ENCODE measurements at places on chromosomes 13 and 19. TPM values are rescaled to one million over a fixed set of nuclear protein-coding genes. Genes with fewer than 3 reads are reported as not detected.

DNA sequence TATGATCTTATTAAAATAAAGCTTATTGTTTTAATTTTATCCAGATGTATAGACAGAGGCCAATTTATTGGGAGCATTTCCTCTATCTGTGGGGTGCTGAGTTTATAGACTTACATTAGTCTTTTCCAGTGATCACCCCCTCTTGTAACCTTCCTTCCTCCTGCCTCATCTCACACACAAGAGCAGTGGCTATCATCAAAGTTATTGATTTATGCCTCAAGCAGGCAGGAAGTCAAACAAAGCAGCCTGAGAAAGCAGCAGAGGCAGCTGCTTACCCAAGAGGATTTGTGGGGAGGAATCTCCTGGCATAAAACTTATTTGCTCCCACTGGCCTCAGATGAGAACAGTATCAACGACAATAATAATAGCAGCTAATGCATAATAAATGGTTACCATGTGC lies 26.3 kb upstream of the DCLK1 start:
- H3K36me3 ChIP-seq: no peaks in the 10 kb centered on the region
- no peak for DNase-seq
- H3K4me3 ChIP-seq: no peak overlapping the region
- peaks cover 9% of the 10 kb centered on the region for H3K27me3 ChIP-seq

- H3K36me3 ChIP-seq: peaks cover 3% of the 10 kb centered on the region
- H3K27ac ChIP-seq: no peak overlapping the region
- H3K27me3 ChIP-seq: no peaks in the 10 kb centered on the region
Observed at GRCh38 chr19:19443283-19443682, 37.8 kb downstream of the GATAD2A start.

DNA sequence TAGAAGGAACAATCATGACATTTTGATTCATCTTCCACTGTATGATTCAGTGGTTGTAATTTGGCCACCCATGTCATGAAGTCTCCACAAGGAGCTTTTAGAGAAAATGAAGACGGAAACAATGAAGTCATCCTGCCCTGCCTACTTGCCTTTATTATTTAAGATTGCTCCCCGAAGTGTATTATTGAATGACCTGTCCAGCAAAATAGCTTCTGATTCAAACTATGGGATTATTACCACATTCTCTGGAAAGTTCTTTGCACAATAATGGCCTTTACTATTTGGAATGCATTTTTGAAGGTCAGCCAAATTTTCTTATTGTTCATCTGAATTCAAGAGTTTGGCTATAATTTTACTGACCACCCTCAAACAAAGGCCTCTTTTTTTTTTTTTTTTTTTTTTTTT lies 77.8 kb upstream of the RFC3 start:
- no peak overlapping the region for H3K27ac ChIP-seq
- no peaks in the 10 kb centered on the region for H3K4me1 ChIP-seq
- no peaks in the 10 kb centered on the region for H3K36me3 ChIP-seq
- no peaks in the 10 kb centered on the region for H3K27me3 ChIP-seq
- DNase-seq: no peak
- no peak overlapping the region for H3K4me3 ChIP-seq

DNA sequence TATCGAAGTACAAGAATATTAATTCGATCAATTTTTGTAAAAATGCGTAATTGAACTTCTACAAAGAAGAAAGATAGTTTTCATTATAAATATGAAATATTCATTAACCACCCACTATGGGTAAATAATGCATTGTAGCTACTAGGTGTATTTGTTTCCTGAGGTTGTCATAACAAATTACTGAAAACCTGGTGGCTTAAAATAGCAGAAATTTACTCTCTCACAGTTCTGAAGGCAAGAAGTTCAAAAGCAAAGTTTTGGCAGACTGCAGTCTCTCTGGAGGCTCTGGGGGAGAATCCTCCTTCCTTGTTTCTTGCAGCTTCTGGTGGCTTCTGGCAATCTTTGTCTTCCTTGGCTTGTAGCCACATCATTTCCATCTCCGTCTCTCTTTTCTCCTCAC lies 99.2 kb upstream of the MIR17HG start:
- H3K4me3 ChIP-seq: no peak overlapping the region
- DNase-seq: no peak
- H3K27ac ChIP-seq: no peak overlapping the region
- H3K27me3 ChIP-seq: no peaks in the 10 kb centered on the region

- H3K4me3 ChIP-seq: no peak overlapping the region
- no peaks in the 10 kb centered on the region for H3K36me3 ChIP-seq
- H3K27me3 ChIP-seq: no peaks in the 10 kb centered on the region
- H3K4me1 ChIP-seq: peaks cover 13% of the 10 kb centered on the region
- no peak for DNase-seq
Observed at GRCh38 chr19:7845390-7846154, 15.6 kb downstream of the EVI5L start.

DNA sequence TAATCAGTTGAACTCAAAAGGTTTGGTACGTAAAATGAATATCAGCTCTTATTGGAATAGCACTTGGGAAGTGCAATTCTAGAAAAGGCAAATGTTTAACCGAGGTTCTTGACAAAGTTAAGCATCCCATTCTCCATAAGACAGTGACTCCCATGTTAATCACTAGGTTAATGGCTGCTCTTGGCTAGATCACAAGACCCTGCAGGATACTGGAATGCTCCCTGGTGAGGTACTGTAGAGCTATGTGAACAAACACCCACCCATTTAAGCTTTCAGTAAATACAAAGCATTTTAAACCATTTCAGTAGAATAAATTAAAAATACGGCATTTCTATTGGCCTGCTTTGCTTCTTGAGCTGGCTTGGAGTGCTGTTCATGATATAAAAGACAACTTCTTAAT lies 56.5 kb downstream of the TDRD3 start:
- no peak for DNase-seq
- H3K27me3 ChIP-seq: no peaks in the 10 kb centered on the region
- no peaks in the 10 kb centered on the region for H3K4me1 ChIP-seq
- no peak overlapping the region for H3K27ac ChIP-seq

DNA sequence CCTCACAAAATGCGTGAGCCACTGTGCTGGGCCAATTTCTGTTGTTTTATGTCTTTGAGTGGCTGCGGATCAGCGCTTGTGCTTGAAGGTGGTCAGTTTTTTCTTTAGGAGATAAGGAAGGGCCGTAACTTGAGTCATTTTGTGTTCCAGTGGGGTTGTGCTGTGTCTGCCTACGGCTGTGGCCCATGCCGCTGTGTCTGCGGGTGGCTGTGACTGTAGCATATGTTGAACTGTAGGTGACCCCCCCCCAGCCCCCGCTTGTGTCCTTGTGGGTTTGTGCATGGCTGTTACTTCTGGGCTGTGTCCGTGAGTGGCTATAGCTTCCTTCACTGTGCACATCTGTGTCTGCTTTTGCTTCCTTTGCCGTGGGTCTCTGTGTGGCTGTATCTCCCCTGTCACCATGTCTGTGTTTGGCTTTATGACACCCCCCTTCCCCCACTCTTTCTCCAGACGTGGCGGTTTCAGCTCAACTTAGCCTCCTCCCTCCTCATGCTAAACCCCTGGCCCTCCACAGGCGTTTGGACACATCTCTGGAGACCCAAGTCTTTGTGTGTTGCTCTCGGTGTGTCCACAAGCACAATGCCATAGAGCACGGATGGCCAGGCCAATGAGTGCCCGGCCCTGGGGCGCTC lies 675 bp downstream of the PPP1R14A start:
- H3K27me3 ChIP-seq: no peaks in the 10 kb centered on the region
- H3K4me1 ChIP-seq: peaks cover 54% of the 10 kb centered on the region
- peak overlapping the region; percentile 70 for H3K27ac ChIP-seq
- peak; percentile 59 for DNase-seq

- H3K27me3 ChIP-seq: no peaks in the 10 kb centered on the region
- peaks cover 6% of the 10 kb centered on the region for H3K36me3 ChIP-seq
- H3K4me3 ChIP-seq: no peak overlapping the region
Observed at GRCh38 chr13:45269204-45269603, 68.4 kb upstream of the KCTD4 start.

- no peaks in the 10 kb centered on the region for H3K27me3 ChIP-seq
- H3K4me1 ChIP-seq: no peaks in the 10 kb centered on the region
- H3K36me3 ChIP-seq: no peaks in the 10 kb centered on the region
- H3K4me3 ChIP-seq: no peak overlapping the region
Observed at GRCh38 chr13:78060966-78061365, 142.3 kb upstream of the EDNRB start.

GRCh38 chr19:289651-290371 lies 1.4 kb downstream of the PLPP2 start:
- no peaks in the 10 kb centered on the region for H3K36me3 ChIP-seq
- H3K27ac ChIP-seq: no peak overlapping the region
- H3K4me1 ChIP-seq: no peaks in the 10 kb centered on the region
- DNase-seq: no peak
- H3K27me3 ChIP-seq: peaks cover 42% of the 10 kb centered on the region
- no peak overlapping the region for H3K4me3 ChIP-seq

DNA sequence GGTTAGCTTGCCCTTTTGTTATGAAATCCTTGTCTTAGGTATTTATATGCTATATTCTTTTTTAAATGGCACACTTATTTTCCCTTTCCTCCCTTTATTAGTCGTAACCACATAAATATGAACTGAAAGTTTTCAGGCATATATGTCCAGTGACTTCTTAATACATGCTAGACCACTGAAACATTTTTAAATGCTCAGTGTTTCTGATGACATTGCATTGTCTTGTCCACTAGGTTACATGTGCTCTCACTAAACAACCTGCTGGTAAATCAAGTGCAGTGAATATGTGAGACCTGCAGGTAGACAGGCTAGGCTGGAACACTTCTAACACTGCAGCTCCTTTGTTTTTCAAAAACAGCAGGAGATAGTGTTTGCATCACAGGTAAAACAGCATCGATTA lies 332.6 kb upstream of the DACH1 start:
- H3K27me3 ChIP-seq: no peaks in the 10 kb centered on the region
- no peaks in the 10 kb centered on the region for H3K4me1 ChIP-seq
- no peak for DNase-seq
- H3K4me3 ChIP-seq: no peak overlapping the region
- no peaks in the 10 kb centered on the region for H3K36me3 ChIP-seq
- H3K27ac ChIP-seq: no peak overlapping the region

DNA sequence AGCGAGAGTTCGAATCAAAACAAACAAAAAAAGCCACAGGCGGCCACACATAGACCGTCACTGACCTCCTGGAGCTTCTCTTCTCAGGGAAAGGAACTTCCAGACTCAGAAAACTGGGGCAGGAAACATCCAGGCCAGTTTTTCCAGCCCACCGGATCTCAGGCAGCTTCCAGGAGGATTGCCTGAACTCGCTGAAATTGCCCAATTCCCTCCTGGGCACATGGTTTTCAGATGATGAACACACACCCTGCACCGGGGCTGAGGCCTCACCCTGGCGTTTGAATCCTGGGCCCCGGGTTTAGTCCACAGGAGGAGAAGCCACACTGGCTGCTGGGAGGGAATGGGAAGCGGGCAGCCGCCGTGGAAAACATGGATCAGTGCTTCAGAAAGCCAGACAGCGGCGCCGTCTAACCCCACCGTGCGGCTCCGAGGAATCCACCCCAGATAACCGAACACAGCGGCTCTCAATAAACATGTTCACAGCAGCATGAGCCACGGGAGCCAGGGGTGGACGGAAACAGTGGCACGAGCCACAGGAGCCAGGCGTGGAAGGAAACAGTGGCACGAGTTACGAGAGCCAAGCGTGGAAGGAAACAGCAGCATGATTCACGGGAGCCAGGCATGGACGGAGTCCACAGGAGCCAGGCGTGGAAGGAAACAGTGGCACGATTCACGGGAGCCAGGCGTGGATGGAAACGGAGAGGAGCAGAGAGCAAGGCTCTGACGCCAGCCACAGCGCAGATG lies 18.2 kb upstream of the PTBP1 start:
- peak; percentile 64 for DNase-seq
- no peak overlapping the region for H3K4me3 ChIP-seq
- H3K27me3 ChIP-seq: no peaks in the 10 kb centered on the region
- H3K36me3 ChIP-seq: no peaks in the 10 kb centered on the region

DNA sequence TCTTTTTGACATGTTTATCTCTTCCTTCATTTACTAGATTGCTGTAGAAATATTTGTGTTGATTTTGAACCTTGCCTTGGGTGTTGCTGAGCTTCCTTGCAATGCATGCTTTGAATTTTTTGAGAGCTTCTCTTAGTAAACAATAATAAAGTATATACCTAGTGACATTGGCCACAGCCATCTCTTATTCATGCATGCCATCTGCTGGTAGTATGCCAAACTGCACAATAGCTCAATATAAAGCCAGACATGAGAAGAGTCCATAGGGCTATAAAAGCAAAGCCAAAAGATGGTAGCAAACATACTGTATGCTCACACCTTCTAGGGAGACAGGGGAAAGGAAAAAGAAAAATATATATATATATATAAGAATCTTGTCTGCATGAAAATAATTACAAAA lies 18.9 kb upstream of the ZSCAN5A start:
- no peak for DNase-seq
- H3K36me3 ChIP-seq: no peaks in the 10 kb centered on the region
- no peak overlapping the region for H3K4me3 ChIP-seq
- H3K27me3 ChIP-seq: no peaks in the 10 kb centered on the region

GRCh38 chr13:95697052-95697680 lies 20.2 kb downstream of the DNAJC3 start:
- DNase-seq: no peak
- no peaks in the 10 kb centered on the region for H3K4me1 ChIP-seq
- no peaks in the 10 kb centered on the region for H3K36me3 ChIP-seq
- no peak overlapping the region for H3K4me3 ChIP-seq
- no peak overlapping the region for H3K27ac ChIP-seq

GRCh38 chr13:38385153-38385891 lies 35.7 kb downstream of the UFM1 start:
- no peaks in the 10 kb centered on the region for H3K27me3 ChIP-seq
- no peaks in the 10 kb centered on the region for H3K36me3 ChIP-seq
- H3K4me3 ChIP-seq: no peak overlapping the region
- no peaks in the 10 kb centered on the region for H3K4me1 ChIP-seq

- peaks cover 16% of the 10 kb centered on the region for H3K4me1 ChIP-seq
- peaks cover 7% of the 10 kb centered on the region for H3K36me3 ChIP-seq
- no peak for DNase-seq
- peaks cover 22% of the 10 kb centered on the region for H3K27me3 ChIP-seq
Observed at GRCh38 chr13:50123002-50123401, 107.8 kb downstream of the KCNRG start.

- no peak overlapping the region for H3K27ac ChIP-seq
- H3K36me3 ChIP-seq: no peaks in the 10 kb centered on the region
- no peak overlapping the region for H3K4me3 ChIP-seq
- H3K27me3 ChIP-seq: no peaks in the 10 kb centered on the region
- H3K4me1 ChIP-seq: no peaks in the 10 kb centered on the region
Observed at GRCh38 chr13:47114030-47114429, 217.2 kb upstream of the HTR2A start.

ZNF227 gene
- 17.3 TPM for polyA plus RNA-seq

PSG6 gene
- not detected for polyA plus RNA-seq

ESD gene
- 199 TPM for polyA plus RNA-seq

PRKCG gene
- 0.67 TPM for polyA plus RNA-seq

MBD3L2 gene
- 0.33 TPM for polyA plus RNA-seq

P2RY11 gene
- 14.4 TPM for polyA plus RNA-seq
